ENCODE measurements at places on chromosomes 13 and 19.

DNA sequence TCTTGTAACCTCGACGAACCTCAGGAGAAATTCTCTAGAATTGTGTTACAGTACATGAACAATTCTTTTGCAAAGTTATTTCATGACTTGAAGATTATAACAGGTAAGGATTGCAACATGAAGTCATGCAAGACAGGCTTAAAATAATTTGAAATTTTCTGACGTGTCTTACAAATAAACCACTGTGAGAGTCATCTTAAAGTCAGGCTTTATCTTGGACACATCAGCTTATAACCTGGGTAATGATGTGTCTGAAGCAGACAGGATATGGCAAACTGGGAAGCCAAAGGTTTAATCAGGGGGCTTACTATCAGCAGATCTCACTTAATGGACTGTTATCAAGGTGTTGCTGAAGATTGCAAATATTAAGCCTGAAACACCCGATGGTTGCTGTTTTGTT is 407.8 kb downstream of the KLF5 start:
- DNase-seq, result no peak

- DNase-seq, result no peak
Measured at GRCh38 chr13:30892966-30893365, 13.1 kb upstream of the MEDAG start.

DNA sequence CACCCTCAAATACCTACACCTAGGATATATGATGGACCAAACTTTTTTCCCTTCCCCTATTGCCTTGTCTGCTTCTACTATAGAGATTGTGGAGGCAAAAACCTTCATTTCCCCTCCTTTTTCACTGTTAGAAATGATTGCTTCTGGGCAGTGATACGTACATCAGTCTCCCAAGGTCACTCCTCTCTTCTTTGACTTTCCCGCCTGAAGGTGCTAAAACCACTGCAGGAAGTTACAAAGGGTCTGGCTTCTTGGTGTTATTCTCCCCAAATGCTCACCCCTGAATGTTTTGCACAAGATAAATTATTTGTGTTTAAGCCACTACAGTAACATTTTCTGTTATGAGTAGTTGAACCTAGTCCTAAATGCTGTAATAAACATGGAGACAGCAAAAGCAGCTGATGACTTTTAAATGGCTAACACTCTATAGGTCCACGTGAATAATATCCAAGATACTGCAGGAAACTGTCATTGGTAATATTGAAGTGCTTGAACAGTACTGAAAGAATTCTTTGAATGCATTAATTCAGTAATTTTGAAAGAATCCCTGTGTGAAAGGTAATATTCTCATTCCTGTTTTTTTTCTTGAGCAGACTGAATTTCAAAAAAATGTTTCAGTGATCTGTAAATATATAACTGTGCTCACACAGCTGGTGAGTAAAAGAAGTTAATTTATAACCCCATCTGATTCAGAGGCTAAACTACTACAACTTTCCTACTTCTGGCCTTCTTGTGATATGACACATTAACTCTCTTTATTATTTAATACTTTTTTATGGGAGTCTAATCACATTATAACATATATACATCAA is 865.1 kb downstream of the EFNB2 start:
- DNase-seq, result no peak

- DNase-seq, result no peak
Measured at GRCh38 chr19:41095703-41096102, 7.5 kb downstream of the CYP2A13 start.

DNA sequence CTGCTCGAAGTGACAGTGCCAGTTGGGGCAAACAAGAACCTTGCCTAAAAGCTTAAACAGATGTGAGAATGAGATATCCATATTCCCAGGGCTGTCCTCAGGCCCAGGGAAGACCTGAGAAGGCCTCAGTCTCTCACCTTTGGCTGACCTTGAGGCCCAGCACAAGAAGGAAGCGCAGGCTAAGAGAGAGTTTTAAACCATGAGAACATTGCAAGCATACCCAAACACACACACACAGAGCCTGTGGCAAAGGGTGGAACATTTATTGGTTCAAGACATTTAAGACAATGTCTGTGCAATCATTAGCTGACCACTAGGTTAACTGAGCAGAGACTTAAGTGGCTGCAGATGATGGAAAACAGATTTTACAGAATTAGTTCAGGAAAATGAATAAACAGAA is 248.2 kb downstream of the NBEA start:
- no peak for DNase-seq

- DNase-seq, result no peak
Measured at GRCh38 chr19:7851623-7852500, 21.8 kb downstream of the EVI5L start.

- DNase-seq, result no peak
Measured at GRCh38 chr19:33785795-33786194, 10.9 kb upstream of the KCTD15 start.

DNA sequence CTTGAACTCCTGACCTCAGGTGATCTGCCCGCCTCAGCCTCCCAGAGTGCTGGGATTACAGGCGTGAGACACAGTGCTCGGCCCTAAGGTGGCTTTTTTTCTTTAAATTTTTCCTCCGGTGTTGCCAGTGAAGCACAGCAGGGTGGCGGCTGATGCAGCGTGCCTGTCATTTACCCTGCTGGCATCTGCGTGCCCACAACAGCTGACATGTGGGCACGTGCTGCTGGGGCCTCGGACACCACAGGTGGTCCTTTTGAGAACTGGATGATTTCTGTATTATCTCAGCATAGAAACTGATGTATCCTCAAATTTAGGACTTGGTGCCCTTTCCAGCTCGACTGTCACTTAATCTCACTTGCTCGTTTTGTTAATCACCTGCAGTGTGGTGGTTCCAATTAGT is 31.2 kb upstream of the TEX29 start:
- DNase-seq, result no peak

DNA sequence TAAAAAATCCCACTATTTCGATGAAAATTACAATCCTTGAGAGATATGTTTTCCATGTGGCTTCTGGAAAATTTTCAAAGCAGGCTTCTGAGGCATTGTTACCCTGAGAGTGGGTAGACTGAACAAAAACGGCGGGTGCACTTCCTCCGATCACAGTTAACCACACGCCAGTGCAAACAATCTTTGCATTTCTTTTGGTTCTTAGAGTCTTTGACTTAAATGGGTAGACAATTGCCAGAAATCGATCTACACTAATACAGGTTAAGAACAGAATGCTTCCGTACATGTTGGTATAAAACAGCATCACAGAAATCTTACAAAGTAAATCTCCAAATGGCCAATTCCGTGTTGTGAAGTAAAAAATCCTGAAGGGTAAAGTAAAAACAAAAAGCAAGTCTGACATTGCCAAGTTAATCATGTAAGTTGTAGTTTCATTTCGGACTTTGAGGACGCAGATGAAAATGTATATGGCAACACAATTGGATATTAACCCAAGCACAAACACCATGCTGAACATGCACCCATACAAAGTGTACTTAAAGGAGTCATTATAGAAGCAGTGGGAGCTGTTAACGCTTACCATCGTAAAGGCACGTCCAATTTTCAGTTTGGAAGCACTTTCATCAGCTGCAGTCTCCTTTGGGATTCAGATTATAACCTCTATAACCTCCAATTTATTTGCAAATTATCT is 927 bp downstream of the LPAR6 start:
- no peak for DNase-seq

DNA sequence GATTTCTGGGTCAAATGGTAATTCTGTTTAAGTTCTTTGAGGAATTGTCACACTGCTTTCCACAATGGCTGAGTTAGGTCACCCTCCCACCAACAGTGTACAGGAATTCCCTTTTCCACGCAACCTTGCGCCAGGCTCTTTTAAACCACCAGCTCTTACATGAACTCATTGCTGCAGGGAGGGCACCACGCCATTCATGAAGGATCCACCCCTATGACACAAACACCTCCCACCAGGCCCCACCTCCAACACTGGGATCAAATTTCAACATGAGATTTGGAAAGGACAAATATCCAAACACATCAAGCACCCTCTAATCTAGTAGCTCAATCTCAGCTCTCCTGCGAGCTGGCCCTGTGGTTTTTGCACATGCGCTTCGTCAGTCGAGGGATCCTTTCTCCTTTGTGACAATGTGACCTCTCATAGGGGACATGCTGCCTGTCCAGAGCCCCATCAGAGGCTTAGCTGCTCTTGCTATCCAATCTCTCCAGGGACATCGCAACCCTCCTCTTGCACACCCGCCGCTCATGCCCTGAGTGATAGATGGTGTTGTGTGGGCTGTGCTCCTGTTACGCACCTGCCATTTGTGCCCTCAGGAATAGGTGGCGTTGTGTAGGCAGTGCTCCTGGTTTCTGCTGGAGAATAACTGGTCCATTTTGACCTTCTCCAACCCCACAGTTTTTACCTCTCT is 328.0 kb downstream of the UQCRFS1 start:
- DNase-seq, result no peak

- DNase-seq, result no peak
Measured at GRCh38 chr13:46684287-46685001, 112.5 kb downstream of the ESD start.

DNA sequence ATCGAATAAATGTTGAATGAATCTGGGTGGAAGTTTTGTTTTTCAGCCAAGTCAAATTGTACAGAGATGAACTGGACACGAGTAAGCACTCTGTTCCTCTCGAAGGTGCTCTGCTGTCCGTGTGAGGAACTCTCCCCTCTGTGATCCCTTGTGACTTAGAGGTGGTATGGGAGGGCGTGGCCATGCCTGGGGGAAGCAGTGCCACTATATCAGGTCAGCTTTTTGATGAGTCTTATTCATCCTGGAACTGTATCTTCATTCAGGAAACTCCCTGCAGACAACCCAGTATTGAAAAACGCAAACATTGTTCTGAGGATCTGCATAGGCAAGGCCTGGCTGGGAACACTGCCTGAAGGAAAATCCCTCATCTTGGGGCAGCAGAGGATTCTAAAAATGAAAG is 45.7 kb upstream of the FLT1 start:
- DNase-seq, result no peak

DNA sequence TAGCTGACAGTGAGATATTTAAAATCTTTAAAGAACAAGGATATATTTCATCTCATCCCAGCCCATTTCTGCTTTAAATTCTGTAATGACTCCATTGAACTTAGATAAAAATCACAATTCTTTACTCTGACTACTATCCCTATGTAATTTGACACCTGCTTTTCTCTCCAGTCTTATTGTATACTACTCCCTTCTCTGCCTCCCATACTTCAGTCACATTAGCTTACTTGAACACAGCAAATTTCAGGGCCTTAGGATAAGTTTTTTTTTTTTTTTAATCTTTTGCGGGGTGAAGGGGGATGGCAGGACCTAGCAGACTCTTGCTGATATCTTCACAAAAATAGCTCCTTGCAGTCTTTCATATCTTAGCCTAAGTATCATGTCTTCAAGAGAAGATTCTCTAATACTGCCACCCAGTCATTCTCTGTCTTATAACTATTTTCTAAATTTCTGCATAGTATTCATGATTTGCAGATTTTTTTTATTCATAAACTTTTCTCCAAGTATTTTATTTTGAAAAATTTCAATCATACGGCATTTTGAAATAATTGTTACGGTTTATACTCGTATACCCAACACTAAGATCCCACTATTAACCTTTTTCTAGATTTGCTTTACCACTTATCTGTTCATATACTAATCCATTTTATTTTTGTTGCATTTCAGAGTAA is 151.4 kb downstream of the PCCA start:
- DNase-seq, result no peak

- no peak for DNase-seq
Measured at GRCh38 chr19:13042443-13043130, 47.3 kb downstream of the NFIX start.

DNA sequence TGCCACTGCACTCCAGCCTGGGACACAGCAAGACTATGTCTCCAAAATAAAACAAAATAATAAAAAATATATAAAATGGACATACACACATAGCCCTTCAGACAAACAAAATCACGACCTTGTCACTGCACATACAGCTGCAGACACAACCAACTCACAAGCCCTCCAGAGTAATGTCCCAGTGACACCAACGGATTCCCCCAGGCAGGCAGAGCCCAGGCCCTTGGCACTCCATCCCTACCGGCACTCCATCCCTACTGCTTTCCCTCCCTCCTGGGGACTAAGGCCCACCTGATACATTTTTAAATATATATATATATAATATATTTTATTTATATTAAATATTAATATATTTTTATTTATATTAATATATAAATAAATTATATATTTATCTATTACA is 18.5 kb downstream of the ZNF101 start:
- no peak for DNase-seq

DNA sequence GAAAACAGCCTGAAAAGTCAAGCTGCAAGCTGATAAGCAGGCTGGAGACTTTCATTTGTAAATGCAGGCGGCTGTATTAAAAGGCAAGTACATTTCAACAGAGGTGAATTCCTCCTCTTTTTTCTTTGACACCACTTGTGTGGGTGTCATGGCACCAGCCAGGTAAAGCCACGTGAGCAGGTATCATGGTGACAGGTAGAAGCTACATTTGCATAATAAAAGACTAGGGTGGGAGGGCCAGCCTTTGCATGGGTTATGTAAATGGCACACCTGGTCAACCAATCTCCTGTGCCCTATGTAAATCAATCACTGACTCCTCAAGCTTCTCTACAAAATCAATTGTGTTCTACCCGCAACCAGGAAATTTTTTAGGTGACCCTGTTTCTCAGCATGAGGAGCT is 68.2 kb downstream of the ZNF100 start:
- no peak for DNase-seq

- no peak for DNase-seq
Measured at GRCh38 chr13:85373322-85373721, 425.9 kb downstream of the SLITRK6 start.
